H1 (cell line): ENCODE measurements at places on chromosomes 1 and 21.

DNA sequence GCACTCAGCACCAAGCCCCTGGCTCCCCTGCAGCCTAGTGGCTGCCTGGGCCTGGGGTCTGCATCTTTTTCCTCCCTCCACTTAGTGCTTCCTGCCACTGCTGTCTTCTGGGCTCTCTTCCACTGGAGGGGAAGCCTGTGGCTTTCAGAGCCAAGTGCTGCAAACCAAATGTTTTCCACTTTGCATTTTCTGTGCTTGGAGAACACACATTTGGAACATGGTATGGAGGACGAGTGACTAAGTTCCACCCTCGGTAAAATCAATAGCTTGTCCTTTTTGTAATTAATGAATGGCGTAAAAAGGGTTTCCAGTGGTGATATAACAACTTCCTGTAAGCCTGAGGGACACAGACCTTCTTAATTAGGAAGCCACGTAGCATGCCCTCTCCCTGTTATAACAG, 10.1 kb upstream of the GPR153 start:
- DNase-seq = no peak

DNA sequence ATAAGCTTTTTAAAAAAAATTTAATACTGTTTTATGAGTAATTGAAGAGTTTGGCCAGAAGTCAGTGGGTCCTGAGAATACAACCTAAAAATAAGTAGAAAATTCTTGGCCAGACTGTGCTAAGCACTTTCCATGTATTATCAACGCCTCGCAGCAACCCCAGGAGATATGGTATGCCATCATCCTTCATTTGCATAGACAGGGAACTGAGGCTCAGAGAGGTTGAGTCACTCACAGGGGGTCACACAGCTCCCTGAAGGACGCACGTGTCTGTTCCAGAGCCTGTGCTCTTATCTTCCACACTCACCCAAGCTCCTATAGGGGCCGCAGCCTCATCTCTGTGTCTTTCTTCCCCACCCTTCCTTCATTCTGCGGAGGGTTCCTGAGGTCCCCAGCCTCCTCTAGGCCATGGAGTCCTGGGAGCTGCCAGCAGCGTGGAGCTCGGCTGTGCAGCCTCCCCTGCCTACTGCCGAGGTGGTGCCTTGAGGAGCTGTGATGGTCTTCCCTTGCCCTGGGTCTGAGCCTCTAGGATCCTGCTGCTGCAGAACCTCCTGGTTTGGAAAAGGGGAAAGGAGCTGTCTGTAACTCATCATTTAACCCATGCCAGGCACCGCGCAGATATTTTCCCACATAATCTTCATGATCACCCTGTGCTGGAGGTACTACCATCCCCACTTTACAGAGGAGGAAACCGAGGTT, 30.3 kb upstream of the ECE1 start:
- no peak for DNase-seq

DNA sequence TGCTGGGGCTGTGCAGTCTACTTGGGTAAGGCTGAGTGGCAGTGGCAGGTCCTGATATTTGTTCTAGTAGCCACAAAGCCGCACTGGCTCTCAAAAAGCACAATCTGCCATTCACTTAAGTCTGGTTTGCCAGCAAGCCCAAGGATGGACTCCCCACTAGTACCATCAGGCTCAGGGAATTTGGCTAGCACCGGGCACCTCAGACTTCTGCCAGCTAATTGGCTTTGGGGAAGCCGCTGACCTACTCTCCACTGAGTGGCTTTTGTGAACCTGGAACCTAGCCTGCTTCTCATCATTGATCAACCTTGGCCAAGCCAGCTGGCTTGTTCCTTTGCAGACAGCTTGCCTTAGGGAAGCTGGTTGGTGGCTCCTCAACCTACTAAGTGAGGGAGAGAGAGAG, 83.1 kb downstream of the ESRRG start:
- no peak for DNase-seq

- no peak for DNase-seq
Measured at GRCh38 chr1:62111084-62111483, 83.6 kb upstream of the L1TD1 start.

DNA sequence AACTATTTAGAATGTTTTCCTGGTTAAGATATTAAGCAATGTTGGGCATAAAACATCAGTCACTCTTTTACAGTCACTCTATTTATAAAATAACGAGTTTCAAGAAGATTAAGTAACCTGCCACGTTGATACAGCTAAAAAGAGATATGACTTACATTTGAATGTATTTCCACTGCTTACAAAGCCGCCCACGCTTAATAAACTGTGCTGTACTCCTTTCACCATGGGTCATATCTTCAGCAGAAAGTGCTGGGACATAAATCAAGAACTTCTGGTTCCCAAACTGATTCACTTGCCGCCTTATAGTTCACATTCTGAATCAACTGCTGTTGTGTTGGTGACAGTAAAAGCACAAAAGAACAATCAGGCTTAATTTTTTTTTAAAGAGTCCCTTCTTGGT, 666.7 kb downstream of the NCAM2 start:
- no peak for DNase-seq

DNA sequence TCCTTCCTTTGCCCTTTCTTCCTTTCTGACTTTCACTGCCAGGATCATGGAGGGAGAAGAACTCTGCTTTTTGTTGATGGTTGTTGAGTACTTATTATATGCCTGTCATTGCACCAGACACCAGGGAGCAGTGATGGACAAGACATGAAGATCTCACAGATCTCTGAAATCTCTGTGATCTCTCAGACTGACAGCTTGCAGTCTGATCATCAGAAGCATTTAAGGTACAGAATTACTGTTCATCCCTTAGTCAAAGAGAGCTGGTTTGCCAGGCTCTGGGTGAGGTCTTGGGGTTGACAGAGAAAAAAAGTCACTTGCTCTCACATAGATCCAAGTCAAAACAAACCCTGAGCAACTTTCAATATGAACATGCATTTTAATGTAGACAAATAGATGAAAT, 299.5 kb upstream of the FMN2 start:
- no peak for DNase-seq

DNA sequence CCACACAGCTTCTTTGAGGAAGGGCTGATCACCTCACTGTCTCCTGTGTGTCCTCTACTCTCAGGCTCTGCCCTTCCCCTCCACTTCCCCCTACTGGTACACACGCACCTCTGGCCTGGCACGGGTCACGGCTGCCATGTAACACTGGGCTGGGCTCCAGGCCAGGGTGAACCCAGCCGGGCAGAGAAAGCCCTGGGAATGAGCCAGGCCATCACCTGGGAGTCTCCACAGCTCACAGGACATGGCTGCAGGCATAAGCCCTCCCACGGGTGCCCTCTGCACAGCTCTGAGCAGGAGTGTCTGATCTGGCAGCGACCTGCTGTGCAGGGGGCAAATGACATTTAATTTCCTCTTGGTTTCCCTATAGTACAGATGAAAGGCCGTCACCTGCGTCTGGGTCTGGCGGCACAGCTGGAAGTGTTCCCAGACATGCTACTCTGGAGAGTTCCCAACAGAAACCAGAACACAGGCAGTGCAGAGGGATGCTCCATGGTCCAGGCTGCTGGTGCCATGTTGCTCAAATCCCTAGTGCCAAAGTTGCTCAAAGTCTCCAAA, 61.2 kb downstream of the ERI3 start:
- no peak for DNase-seq

DNA sequence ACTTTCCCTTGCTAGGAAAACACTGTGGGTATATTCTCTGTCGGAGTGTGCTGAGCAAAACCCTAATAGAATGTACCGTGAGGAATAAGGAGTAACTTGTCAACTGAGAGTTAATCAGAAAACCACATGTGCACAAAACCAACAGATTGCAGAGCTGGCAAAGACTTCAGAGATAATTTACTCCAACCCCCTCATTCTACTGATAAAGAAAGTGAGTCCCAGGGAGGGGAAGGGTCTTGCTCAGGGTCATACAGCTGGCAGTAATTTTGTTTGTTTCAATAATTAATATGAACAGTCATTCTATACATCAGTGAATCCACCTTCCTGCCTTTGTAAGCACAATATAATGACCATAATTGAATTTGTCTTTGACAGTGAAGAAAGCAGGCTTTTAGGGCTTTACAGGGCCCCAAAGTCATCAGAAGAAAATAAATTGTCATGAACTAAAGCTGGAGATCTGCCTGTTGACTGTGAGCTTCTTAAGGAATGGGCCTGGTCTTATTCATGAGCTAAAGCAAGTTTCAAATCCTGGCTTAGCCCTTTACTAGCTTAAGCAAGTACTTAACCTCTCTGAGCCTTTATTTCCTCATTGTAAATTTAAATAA, 67.2 kb upstream of the HOOK1 start:
- DNase-seq = no peak

DNA sequence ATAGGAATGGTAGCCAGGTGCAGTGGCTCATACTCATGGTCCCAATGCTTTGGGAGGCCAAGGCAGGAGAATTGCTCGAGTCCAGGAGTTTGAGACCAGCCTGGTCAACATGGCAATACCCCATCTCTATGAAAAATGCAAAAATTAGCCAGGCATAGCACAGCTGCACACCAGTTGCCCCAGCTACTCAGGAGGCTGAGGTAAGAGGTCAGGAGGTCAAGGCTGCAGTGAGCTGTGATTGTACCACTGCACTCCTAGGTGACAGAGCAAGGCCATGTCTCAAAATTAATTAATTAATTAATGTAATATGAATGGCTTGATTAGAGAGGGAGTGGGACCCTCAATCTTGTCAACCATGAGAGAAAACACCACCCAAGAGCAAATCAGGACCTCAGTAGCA, 198.7 kb upstream of the DUSP10 start:
- DNase-seq = no peak

DNA sequence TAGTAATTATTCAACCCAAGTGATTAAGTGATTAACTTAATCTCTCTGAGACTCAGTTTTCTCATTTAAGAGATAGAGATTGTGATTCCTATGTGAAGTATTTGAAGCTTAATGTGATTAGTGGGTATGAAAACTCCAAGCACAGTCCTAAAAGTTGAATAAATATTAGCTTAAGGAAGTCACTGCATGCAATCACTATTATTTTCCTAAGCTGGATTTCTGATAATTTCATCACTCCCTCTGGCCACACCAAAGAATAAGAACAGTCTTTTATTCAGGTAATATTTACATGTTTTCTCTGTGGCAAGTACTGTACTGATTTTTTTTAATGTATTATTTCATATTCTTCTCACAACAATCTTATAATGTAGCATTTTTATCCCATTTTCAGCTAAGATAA, 31.1 kb downstream of the CD55 start:
- DNase-seq = no peak

GRCh38 chr1:61241973-61242381, 159.6 kb downstream of the NFIA start:
- DNase-seq = no peak

GRCh38 chr1:9069326-9070100, at the start of gene SLC2A5:
SLC2A5 (minus strand) TSS chr1:9069635; CDS start chr1:9069536, 99 bp downstream.
- DNase-seq = no peak

DNA sequence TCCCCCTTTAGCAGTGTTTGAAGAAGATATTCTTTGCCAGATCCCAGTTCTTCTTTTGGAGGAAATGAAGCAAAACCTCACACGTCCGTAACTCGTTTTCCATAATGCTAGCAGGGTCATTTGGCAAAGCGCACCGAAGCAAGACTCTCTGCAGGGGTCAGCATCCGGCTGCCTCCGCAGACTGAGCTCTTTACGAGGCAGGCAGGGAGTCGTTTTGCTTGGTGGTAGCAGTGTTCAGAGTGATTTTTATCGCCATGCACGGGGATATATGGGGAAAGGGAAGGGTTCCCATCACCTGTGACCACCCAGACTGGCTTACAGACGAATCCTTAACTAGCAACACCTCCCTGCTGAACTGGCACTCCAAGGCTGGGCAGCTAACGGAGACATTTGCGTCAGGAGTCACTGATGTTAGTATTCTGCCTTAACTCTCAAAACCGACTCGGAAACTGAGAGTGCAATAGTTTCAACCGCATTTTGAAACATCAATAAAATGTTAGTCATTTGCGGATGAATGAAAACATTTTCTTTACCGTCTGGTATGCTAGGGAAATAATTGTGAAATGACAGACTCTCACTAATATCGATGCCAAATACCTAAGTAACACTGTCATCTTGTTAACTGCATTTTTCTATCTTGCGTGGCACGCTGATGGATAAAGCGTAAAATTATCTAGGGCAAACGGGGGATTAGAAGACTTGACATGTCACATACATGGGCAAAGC, 2.2 kb upstream of the NEGR1 start:
- DNase-seq = no peak

GRCh38 chr1:247487057-247487456, 29.2 kb upstream of the OR2B11 start:
- DNase-seq = no peak

GRCh38 chr1:198423673-198424072, 116.8 kb downstream of the ATP6V1G3 start:
- no peak for DNase-seq

DNA sequence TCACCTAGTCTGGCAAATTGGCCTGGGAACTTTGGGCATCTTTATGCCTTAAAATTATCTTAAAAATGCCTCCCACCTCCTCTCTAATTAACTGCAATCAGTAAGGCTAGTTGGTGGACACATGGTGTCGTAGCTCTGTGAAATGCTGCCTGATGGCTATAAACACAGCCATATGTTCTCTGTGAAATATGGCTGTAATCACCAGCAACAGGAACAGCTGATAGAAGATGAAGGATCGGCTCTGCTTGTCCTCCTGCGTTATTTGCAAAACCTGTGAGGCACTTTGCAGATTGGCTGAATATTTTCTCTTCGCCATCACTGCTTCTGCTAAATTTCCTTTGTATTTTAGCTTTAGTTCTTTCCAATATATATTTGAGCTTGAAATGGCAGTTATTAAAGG, 419.6 kb downstream of the RWDD3 start:
- DNase-seq = no peak

GRCh38 chr1:177909416-177909815, 60.4 kb downstream of the SEC16B start:
- DNase-seq = no peak

- DNase-seq = no peak
Measured at GRCh38 chr1:247332215-247332622, 552 bp upstream of the ZNF496 start.

DNA sequence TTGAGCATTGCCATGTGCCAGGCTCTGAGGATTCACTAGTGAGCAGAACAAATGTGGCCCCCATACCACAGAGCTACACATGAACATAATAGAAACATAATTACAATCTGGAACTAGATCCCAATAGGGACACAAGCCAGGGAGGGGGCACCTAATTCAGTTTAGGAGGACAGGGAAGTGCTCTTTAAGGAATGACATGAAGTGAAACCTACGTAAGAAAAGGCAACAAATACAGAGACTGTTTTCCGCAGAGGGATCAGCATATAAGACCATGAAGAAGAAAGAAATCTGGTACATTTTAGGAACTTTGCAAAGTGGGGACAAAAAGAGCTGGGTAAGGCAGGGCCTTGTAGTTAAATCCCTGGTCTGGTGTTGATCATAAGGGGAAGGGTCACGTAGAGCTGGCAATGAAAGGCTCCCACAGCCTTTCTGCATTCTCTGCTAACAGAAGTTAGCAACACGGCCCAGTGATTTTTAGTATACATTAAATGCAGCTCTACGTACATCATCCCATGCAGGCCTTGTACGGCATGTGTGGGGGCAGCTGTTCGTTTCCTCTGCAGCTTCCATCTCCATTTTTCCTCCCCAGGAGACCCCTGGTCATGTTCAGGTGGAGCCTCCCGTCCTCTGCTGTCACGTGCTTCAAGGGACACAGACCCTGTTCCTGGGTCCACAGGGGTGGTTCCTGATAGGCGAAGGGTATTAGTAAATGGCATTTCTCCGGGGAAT, 26.8 kb upstream of the SLC30A1 start:
- no peak for DNase-seq

GRCh38 chr1:168686666-168687065, 42.3 kb downstream of the DPT start:
- no peak for DNase-seq
